ENCODE measurements at places on chromosomes 3 and 15.

DNA sequence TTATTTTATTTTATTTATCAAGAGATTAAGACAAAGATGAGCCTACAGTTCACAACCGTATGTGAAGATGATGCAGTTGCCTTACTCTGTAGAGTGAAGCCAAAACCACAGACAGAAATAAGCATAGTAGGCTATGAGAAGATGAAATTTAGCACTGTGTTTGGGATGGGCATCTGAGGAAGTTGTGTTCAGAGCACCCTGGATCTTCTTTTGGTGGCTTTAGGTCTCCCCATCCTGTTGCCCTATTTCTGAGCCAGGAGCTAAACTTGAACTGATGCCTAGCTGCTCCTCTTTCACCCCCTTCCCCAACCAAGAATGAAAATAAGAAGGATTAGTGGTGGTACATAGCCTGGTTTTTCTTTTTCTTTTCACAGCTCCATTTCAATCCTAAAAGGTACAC is 328.1 kb upstream of the TBL1XR1 start:
- no peak for DNase-seq

DNA sequence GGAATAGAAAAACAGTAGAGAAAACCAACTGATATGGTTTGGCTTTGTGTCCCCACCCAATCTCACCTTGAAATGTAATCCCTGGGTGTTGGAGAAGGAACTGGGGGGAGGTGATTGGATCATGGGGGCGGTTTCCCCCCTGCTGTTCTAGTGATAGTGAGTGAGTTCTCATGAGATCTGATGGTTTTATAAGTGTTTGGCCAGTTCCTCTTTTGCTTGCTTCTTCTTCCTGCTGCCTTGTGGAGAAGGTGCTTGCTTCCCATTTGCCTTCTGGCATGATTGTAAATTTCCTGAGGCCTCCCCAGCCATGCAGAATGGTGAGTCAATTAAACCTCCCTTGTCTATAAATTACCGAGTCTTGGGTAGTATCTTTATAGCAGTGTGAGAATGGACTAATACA is 48.4 kb downstream of the EOMES start:
- DNase-seq: no peak

GRCh38 chr3:34020170-34020569 is 221.7 kb downstream of the PDCD6IP start:
- no peak for DNase-seq

DNA sequence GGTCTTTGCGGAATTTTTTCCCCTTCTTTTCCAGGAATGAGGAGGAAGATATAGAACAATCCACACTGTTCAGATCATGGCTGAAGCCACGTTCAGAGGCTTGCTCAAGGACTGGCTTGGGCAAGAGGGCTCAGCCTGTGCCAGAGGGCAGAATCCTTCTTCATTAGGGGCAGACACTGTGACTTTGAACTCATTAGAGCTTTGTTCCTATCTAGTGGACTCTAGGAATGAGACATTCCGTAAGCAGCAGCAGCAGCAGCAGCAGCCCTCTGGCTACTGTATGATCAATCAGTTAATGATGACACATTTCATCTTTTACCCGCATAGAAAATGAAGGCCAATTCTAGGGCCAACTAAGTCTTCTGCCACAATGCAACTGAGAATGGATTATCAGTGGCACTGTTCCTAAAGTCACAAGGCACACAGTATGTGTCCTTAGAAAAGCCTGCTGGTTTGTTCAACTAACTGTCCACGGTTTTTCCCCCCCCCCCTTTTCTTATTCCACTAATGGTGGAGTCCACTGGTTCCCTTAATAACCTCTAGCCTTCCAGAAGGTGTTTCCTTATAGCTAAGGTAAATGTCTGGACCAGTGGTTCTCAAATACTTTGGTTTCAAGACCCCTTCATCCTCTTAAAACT is 1.7 kb upstream of the RAB8B start:
- no peak for DNase-seq

GRCh38 chr3:117630885-117631284 is 921.3 kb downstream of the TUSC7 start:
- DNase-seq: no peak

Data from fibroblast of skin of left quadriceps (primary cell).